ENCODE measurements at places on chromosomes 11 and 22.

DNA sequence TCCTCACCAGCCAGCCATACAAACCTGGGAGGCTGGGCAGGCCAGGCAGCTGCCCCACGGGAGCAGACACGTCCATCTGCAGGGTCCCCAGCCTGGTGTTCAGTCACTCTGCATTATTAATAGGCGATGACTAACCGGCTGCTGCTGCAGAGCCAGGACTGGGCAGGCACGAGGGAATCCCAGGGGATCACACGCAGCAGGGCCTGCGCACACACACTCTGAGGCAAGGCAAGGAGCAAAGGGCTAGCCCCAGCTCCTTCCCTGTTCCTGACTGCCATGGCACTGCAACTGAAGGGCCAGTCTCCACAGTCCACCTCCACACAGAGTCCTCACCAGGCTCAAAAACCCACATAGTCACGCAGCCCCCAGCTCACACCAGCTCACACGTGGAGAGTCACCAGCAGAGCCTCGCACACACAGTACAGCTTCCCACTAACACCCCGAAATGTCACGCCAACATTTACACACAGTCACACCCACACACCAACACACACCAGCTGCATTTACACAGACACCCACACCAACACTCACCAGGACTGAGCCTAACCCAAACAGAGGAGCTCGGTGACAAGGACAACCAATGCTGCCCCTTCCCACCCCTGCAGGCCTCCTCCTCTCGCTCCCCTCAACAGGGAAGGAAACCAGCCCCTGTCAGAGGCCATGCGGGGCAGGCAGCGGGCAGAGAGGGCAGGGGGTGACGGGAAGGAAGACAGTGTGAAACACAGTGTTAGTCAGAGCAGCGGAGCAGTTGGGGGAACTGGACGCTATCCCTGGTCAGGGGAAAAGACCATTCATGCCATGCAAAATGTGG lies 47.3 kb downstream of the NRXN2 start:
- no peak for DNase-seq

- DNase-seq: no peak
Observed at GRCh38 chr11:79809487-79809886, 368.7 kb upstream of the TENM4 start.

- no peak for DNase-seq
Observed at GRCh38 chr22:22057617-22058378, 75.2 kb upstream of the TOP3B start.

DNA sequence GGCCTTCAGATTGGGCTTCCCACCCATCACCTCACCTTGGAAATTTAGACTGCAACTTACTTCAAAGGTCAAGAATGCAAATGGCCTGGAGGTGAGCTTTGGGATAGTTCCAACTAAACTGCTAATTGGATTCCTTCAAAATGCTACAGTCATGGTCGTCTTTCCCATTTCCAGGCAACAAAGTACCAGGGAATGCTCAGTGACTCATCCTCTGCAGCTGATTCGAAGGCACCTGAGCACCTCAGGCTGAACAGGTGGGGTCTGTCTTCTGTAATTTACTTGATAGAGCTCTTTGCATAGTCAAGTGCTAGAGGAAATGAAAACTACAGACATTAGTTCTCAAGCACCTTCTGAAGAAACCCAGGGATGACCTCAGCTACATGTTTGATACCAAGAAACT lies 20.5 kb upstream of the FSHB start:
- DNase-seq: no peak

DNA sequence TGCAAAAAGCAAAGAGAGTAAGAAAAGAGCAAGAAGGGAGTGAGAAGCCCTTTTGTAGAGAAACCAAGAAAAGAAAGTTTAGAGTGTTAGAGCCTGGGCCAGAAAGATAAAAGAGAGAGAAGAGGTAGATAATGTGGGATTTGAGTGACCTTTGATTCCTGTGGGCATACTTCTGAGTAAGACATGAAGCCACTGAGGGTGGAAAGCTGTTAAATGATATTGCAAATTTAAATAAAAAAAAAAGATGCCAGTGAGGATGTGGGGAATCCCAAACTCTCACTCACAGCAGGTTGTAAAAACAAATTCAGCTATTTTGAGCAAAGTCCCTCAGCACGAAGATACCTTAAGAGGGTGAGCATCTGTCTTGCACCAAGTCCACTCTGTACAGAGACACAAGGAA lies 59.4 kb upstream of the TOP3B start:
- DNase-seq: no peak

- DNase-seq: no peak
Observed at GRCh38 chr11:92960886-92961285, 8.6 kb upstream of the MTNR1B start.

DNA sequence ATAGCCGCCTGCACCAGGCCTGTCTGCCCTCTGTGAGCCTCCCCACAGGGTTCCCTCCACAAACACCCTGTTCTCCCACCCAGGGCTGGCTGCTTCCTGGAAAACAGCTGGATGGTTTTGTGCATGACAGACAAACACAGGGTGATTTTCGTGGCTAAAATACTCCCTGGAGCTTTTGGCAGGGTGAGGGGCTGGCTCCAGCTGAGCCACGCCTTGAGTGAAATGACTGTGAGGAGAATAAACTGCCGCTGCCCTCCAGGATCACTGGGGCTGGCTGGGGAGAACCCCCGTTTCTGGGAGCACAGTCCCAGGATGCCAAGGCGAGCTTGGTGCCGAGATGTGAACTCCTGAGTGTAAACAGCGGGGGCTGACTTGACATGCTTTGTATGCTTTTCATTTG lies 20.3 kb upstream of the PPP6R3 start:
- no peak for DNase-seq

GRCh38 chr11:33867996-33868646 lies 23.8 kb downstream of the LMO2 start:
- no peak for DNase-seq

DNA sequence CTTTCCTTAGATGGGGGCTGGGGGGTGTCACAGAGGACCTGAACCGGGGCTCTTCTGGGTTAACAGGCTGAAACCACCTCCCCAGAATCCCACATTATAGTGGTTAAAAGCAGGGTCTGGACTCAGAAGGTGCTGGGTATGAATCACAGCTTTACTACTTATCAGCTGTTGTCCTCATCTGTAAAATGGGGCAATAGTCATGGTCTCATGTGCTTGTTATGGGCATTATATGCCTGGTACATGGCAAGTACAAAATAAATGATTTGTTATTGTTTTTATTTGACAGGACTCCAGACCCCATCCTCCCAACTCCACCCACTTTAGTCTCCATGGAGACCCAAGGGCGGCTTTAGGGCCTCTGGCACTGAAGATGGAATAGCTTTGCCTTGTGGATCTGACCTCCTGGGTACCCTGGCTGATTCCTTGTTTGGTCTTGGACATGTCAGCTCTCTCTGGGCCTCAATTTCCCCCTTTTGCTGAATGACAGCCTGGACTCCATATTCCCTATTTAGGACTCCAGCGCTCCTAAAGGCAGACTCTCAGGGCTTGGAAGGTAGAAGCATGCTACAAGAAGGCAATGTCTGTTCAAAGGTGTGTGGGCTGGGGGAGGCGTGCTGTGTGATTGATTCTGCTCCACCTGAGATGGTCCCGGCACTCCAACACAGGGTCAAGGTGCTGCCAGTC lies 812 bp upstream of the SMTN start:
- DNase-seq: no peak

GRCh38 chr11:95469258-95469657 lies 238.3 kb upstream of the SESN3 start:
- DNase-seq: no peak

DNA sequence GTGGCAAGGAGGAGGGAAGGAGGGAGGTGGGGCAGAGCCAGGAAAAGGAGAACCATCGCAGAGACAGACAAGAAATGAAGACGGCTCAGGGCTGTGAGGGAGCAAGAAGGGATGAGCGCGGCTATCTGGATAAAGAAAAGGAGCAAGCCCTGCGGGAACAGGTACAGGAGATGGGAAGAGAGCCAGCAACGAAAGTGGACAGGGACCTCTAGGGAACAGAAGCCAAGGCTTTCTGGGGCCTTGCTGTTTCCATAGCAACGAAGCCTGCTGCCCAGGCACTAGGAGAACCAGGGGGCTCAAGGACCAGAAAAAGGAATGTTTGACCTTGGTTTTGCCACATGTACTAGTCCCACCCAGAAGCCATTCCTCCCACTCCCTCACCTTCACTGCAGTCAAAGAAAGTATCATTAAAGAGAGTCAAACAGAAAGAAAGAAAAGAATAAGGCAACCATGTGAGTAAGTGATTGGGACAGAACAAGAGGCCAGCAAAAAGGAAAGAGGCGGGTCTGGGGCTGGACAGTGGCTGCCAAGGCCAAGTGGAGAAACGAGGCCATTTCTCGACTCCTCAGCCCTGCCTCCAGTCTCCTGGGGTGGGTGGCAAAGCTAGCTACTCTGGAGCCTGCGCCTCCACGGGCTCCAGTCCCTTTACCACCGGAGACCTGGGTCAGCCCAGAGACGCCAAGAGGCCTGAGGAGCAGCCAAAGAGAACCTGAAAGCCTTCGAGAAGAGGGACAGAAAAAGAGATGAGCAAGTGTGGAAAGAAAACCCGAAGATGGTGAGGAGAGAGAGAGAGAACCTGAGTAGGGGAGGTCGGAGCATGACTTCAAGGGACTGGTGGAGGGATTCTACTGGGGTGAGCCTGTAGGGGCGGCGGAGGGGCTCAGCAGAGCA lies 35.1 kb downstream of the NRXN2 start:
- no peak for DNase-seq

GRCh38 chr11:104967534-104968354 lies 630 bp downstream of the CASP4 start:
- DNase-seq: no peak

GRCh38 chr11:78076733-78077403 lies 2.8 kb downstream of the NDUFC2 start:
- no peak for DNase-seq

DNA sequence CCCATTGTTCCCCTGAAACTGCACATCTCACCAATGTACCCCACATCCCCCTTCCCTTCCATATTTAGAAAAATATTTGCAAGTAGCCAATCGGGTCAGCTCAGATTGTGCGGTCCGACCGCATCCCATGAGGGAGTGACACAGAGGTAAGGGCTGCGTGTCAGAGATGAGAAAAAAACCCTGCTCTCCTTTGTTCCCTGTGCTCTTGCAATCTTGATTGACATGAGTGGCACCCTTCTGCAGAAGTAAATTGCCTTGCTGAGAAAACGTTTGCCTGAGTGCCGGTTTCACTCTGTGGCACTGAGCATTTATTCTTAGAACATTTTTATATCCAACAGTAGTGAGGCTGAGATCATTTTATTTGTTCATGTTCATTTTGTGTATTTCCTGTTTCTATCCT lies 81.6 kb upstream of the CCDC90B start:
- DNase-seq: no peak

DNA sequence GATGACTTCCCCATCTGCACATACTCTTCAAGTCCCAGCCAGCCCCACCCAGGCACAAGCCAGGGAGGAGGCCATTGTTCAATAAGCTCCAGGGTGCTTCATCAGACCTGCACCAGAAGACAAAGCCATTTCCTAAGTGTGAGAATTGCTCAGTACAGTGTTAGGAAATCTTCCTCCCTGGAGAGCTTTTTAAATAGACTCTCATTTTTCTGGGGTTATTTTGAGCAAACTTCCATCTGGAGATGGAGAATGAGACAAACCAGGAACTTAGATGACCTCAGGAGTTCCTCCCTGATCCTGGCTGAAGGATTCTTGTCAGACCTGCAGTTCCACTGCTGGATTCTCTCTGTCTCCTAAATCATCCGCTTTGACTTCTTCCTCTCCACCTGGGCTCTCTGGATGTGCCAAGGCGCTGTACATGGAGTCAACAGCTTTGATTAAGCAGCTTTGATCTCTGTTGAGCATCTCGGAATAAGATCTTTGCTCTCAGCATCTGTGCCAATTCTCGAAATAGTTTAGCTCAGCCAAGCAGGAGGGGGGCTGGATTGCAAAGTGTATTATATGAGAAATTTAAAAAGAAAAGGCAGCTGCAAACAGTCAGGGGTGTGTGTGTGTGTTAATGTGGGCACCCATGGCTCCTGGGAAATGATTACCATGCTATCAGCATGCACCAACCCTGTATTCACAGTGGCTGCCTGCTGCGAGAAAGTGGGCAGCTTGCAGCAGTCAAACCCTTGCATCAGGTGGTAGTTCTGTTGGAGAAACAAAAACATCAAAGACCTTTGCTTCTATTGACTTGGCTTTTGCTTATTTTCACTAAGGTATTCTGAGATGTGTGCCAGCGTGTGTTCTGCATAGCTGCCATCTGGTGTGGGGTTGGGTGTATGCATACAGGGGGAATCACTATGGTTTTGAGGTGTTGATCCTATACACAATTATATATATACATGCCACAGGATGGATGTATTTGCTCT lies 70.2 kb upstream of the NAV2 start:
- DNase-seq: no peak

GRCh38 chr11:24760681-24761080 lies 263.8 kb downstream of the LUZP2 start:
- DNase-seq: no peak

Data from stimulated activated naive CD4-positive, alpha-beta T cell treated with Interleukin-2 at 50 U/mL for 16 hours (primary cell).